Urothelium cell line (cell line): ENCODE measurements at places on chromosomes 5 and 9.
A peak's percentile ranks its signal among the peaks of the same experiment; 100 is the strongest.

DNA sequence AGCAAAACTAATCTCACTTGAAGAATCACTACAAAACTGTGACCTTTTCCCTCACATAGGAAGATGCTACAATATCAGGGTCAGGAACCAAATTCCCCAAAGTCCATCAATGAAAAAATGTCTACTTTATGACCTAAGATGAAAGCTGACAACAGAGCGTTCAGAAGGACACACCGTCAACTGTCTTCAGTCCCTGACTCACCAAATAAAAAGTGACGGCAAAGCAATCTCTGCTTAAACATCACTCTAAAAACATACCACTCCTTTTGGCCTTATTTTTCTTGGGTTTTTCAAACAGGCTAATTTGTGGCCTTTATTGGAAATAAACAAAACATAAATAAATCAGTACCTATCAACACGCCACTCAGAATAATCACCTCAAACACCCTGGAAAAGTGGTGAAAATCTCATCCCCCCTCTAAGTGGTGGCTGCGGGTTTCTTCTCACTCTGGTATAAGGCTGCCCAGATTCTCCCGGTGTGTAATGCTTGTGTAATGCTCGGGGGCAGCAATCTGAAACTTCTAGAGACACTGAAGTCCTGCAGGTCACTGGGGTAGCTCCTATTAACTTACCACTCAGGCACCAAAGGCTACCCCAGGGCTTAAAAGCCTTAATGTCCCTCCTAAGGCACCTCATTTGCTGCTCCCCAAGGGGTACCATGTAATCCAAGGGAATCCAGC, 29.5 kb downstream of the SEMA4D start:
- DNase-seq = no peak

- DNase-seq = peak; percentile 71
Observed at GRCh38 chr9:108057421-108058134, 568.0 kb upstream of the KLF4 start.

GRCh38 chr5:124245276-124245675, 501.2 kb downstream of the ZNF608 start:
- DNase-seq = no peak

DNA sequence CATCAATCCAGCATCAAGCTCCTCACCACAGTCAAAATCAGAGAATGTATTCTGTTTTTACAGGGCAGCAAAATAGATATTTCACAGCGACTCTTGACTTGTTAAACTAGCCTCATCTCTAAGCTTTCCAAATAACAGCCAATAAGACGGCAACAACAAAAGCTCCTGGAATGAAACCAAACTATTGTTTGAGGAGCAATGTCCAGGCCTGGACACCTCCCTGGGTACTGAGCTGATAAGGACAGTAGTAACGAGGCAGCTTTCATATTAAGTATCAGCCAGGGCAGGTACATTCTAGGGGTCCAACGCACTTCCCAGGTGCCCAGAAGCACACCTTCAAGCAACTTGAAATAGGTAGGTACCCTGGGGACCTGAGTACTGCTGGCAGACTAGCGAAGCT, 260.3 kb downstream of the ENC1 start:
- no peak for DNase-seq

GRCh38 chr9:437066-437465, 222.4 kb downstream of the DOCK8 start:
- DNase-seq = no peak

DNA sequence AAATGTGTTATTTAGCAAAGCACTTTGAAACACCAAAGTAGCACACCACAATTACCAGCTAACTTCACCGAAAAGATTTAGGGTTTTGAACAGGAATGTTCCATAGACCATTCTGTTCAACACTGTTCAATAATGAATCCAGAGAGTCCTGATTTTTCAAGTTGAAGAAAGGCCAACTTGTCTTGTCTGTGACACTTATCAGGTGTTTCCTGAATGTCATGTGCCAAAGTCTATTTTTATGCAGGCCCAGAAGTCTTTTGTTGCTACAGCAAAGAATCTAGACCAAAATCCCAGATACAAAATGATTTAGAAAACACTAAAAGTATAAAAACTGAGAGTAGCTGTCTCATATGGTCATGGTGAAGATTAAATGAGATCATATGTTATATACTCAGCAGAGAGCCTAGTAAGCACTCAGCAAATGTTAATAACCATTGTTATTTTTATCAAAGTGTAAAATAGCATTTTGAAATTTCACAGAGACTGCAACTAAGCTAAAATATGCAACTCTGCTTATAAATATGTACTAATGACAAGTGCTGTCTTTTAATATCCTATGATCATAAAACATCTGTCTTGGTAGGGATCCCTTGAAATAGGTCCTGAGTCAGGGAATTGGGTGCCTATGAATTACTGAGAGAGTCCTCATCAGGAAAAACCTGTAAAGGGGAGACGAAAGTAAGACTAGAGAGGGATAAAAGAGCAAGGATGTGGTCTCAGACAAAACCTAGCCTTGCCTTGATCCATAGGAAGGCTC, 122.4 kb upstream of the SLC12A2 start:
- no peak for DNase-seq

- DNase-seq = no peak
Observed at GRCh38 chr5:151958111-151958510, 33.5 kb upstream of the GLRA1 start.

DNA sequence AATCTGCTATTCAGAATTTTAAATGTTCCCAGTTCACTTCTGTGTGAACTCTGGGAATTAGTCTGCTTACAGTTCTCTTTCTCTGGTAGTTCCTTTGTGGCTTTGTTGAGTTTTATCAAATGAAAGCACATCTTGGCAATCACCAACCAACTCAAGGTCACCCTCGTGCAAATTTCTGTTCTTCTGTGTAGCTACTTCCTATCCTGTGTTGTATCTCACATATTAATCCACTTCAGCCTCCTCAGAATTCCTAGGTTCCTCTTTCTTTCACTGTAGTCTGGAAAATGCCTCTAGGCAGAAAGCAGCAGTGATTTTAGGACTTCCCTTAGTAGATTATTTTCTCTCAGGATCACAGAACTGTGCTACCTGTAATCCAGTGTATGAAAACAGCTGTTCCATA, 100.3 kb downstream of the AUH start:
- DNase-seq = no peak

DNA sequence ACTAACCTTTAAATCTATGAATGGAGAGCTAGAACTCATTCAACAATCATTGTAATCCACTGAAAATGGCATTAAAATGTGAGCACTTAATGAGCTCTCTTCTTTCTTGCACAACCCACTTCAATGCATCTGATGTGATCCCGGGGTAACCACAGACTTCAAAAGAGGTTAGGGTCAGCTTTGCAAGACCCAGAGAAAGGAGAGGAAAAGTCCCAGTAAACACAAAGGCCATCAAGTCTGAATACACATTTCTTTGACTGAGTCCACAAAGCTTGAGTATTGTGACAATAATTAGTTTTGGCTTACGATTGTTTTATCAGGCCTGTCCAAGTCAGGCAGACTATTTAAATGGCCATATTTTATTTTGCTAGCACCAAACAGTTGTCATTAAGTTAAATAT, 148.8 kb upstream of the ZNF608 start:
- no peak for DNase-seq

DNA sequence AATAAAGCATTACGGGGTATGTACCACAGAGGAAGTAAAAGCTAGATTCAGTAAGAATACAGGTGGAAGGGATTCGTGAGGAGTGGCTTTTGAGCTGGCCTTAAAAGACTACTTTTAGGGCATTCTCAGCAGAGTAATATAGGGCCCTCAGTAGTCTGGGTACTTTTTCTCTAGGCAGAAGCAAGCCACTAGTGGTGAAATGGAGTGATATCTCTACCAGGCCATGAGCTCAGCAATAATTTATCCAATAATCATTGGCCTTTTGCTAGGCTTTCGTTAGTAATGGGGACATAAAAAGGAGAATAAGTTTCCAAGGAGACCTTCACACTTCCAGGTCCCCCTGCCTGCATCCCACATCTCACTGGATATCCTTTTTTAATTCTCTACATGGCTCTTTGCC, 1.7 kb downstream of the POLR3G start:
- no peak for DNase-seq

DNA sequence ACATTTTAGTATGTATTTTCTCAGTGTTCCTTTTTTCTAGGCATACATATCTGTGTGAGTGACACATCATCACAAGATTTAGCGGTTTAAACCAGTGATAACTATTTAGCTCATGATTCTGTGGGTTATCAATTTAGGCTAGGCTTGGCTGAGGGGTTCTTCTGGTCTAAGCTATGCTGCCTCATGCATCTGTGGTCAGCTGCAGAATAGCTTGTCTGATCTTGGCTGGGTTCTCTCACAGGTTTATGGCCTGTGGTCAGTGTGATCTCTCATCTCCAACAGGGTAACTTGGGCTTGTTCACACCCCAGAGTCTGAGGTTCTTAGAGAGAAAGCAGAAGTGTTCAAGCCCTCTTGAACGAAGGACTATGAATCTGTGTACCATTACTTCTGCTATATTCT, 363.3 kb downstream of the KDM4C start:
- no peak for DNase-seq

- no peak for DNase-seq
Observed at GRCh38 chr5:112279082-112279481, 140.0 kb downstream of the EPB41L4A start.

- DNase-seq = peak; percentile 21
Observed at GRCh38 chr9:72362680-72363139, 2.3 kb downstream of the ZFAND5 start.

DNA sequence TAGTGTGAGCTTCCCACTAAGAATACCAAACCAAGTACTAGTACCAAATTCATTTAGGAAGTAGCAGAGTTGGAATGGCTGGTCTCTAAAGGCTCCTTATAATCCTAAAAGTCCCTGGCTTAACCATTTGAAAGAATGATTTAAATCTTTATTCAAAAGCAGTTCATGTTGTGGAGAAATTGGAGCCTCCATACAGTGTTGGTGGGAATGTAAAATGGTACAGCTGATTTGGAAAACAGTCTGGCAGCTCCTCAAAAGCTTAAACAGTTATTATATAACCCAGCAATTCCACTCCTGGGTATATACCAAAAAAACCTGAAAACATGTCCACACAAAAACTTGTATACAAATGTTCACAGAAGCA, 2.9 kb downstream of the PLIN2 start:
- no peak for DNase-seq

GRCh38 chr9:89434636-89435035, 63.3 kb downstream of the SEMA4D start:
- DNase-seq = no peak

GRCh38 chr9:3043369-3043768, 199.5 kb upstream of the PUM3 start:
- DNase-seq = no peak
